ENCODE measurements at places on chromosomes 5 and 9. TPM values are rescaled to one million over a fixed set of nuclear protein-coding genes. Genes with fewer than 3 reads are reported as not detected.

The CYFIP2 gene
- total RNA-seq, result 15.2 TPM

The KLHL3 gene
- 0.06 TPM for total RNA-seq

The AQP3 gene
- total RNA-seq, result 16.0 TPM

The CBY3 gene
- not detected for total RNA-seq

The CDC37L1 gene
- 12.1 TPM for total RNA-seq

The ATP10B gene
- not detected for total RNA-seq
